ENCODE measurements at places on chromosomes 3 and 15.

DNA sequence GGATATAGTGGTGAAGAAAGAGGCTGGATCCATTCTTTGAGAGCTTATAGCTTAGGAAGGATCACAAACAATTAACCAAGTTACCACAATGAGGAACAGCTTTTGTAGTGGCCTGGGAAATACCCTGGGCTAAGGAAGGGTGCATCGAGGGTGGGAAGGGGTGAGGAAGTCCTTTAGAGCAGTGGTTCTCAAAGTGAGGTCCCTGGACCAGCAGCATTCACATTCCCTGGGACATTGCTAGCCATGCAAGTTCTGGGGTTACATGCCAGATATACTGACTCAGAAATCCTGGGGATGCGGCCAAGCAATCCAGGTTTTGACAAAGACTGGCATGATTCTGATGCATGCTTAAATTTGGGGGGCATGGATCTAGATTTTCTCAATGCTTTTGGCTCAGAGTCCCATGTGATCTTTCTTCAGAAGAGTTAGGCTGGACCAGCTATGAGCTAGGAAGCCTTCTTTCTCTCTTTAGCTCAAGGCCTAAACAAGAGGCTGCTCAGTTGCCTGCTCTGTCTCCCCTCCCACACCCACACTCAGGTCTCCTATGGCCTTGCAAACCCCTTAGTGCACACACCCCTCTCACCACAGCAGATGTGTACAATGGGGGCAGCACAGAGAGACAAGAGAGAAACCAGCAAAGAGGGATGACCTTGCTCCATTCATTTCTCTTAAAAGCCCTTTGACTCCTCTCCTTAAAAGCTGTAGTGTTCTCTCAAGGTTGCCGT, 1.8 kb upstream of the CCR1 start:
- no peak for DNase-seq

DNA sequence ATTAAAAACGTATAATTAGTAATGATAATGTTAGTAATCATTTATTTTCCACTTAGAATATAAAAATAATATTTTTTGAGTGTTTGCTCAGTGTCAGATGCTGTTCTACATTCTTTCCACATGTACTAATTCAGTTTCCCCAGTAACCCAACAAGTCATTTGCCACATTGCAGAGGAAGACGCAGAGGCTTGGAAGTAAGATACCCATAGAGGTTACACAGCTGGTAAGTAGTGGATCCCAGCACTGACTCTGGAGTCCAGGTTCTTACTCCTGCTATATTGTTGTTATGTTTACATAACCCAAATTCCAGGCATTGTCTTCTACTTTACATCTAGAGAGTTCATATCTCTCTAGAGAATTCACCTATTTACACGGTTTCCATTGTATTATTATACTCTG, 48.2 kb upstream of the MYO5C start:
- DNase-seq: no peak

DNA sequence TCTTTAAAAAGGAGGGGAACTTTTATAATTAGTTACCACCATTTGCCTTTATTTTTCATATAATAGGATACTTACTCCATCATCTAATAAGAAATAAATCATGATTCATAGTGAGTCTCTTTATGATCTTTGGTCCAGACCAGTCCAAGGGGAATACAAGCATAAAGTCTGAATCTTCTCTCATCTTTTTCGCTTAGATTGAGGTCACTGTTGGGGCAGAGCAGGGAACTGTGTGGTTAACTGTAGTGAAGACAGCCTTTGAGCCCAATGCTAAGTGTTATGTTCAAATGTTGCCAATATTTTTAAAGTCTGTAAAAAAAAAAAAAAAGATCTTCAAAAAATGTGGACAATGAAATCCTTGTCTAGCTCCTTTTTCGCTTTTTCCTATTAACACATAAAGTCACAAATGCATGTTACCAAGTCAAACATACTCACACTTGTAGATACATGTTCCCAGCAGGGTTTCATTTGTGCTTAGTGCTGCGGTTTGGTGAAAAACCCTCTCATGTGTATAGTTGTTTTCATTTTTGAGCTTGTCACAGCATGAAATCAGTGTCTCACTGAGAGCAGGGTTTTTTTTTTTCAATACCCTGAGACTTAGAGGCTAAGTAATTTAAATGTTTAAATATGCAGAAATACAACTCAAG, 72.1 kb downstream of the EPHA3 start:
- no peak for DNase-seq

- no peak for DNase-seq
These were observed 101.3 kb downstream of the TMCO5A start for GRCh38 chr15:38035701-38036100.

GRCh38 chr3:140203510-140203909, 268.5 kb downstream of the CLSTN2 start:
- DNase-seq: no peak

- no peak for DNase-seq
These were observed 210.3 kb upstream of the CGNL1 start for GRCh38 chr15:57165992-57166391.

Data from right hindlimb (tissue), 1 donor.